Prostate gland (tissue), 2 donors: ENCODE measurements at places on chromosomes 12 and 14. TPM values are rescaled to one million over a fixed set of nuclear protein-coding genes. Genes with fewer than 3 reads are reported as not detected.

DNA sequence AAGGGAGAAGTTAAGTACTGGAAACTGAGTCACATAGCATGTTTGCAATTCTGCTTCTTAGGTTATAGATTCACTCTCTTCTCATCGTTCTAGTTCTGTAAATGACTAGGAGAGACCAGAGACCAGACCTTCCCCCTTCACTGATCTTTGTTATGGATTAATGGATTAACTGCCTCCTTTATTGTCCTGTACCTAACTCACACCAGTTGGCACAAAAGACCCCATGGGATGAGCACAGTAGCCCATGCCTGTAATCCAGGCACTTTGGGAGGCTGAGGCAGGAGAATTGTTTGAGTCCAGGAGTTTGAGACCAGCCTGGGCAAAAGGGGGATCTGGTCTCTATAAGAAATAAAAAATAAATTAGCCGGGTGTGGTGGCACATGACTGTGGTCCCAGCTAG is 20.8 kb downstream of the BCAT1 start:
- no peak for DNase-seq

DNA sequence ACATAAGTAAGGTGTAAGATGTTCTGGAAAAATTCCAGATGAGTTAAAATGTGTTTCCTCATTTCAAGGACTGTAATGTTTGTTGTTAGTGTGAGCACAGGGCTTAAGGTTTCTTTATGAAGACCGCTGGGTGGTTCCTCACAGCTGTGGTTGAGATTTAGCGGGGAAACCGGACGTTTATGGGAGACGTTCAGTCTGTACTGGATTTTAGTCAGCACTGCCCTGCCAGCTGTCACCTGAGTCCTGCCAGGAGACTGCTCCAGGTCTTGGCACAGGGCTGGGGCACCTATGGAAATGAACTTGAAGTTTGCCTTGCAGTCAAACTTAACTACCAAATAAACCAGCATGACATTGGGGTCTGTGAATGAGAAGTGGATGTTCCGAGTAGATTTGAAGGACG is 555.2 kb downstream of the DIO2 start:
- DNase-seq, result no peak

PLCZ1 gene
- total RNA-seq, result not detected

- no peak for DNase-seq
Measured at GRCh38 chr14:102342238-102342637, 20.5 kb downstream of the CINP start.

SLC38A4 gene
- 1.3 TPM for total RNA-seq

TAS2R50 gene
- not detected for total RNA-seq

- no peak for DNase-seq
Measured at GRCh38 chr12:77608271-77608824, 222.3 kb upstream of the NAV3 start.

WBP11 gene
- total RNA-seq, result 29.6 TPM

DNA sequence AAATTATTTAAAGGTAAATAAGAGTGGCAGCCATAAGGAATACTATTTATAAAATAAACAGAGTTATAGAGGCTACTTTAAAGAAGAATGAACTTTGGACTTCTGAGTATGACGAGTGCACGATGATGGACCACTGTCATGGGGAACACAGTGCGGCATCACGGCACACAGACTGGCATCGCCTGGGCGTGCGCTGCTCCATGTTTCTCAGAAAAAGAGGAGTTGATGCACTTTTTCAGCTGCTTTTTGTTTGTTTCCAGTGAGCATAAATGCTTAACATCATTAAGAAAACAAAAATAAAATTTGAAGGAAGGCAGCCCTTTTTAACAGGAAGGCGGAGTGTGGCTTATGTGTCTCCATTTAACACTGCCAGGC is 23.3 kb upstream of the EAPP start:
- DNase-seq, result no peak

GRCh38 chr12:53564278-53564677 is 57.0 kb upstream of the NPFF start:
- DNase-seq, result no peak

DNA sequence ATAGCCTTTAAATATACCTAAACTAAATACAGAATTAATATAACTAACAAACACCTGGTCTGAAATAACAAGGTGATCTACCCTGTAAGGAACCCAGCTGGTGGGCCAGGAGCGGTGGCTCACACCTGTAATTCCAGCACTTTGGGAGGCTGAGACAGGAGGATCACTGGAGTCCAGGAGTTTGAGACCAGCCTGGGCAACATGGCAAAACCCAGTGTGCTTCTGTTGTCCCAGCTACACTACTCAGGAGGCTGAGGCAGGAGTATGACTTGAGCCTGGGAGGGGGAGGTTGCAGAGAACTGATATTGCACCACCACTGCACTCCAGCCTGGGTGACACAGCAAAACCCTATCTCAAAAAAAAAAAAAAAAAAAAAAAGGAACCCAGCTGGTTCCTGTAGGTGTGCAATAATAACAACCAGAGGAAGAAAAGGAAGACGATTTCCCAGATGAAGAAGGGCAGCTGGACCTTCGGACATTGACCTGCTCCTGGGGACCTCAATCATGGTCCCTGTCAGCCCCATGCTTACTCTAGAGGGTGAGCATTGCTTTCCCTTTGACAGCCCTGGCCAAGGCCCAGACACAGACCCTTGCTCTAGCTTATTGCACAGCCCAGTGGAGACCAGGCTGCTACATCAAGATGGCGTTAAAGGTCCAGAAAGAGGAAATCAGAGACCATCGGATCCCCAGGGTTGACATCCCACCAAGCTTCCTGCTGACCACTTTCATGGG is 5.4 kb downstream of the FOS start:
- DNase-seq, result no peak

TOMM20L gene
- total RNA-seq, result 4.0 TPM

GRCh38 chr12:100555722-100556121 is 17.8 kb upstream of the GAS2L3 start:
- no peak for DNase-seq
